ENCODE measurements at places on chromosomes 1 and 21. TPM values are rescaled to one million over a fixed set of nuclear protein-coding genes. Genes with fewer than 3 reads are reported as not detected.
A peak's percentile ranks its signal among the peaks of the same experiment; 100 is the strongest.

Gene MATN1
- not detected for total RNA-seq

Gene LRRC53
- not detected for total RNA-seq

GRCh38 chr1:25729790-25730644, 70.0 kb upstream of the SELENON start:
- H3K36me3 ChIP-seq = no peaks in the 10 kb centered on the region
- no peak overlapping the region for H3K4me3 ChIP-seq
- no peaks in the 10 kb centered on the region for H3K27me3 ChIP-seq
- no peak overlapping the region for H3K27ac ChIP-seq

Gene GBP7
- 0.35 TPM for total RNA-seq

GRCh38 chr21:37751268-37751975, 164.8 kb downstream of the KCNJ6 start:
- H3K4me1 ChIP-seq = no peaks in the 10 kb centered on the region
- no peak overlapping the region for H3K4me3 ChIP-seq
- H3K27ac ChIP-seq = no peak overlapping the region

DNA sequence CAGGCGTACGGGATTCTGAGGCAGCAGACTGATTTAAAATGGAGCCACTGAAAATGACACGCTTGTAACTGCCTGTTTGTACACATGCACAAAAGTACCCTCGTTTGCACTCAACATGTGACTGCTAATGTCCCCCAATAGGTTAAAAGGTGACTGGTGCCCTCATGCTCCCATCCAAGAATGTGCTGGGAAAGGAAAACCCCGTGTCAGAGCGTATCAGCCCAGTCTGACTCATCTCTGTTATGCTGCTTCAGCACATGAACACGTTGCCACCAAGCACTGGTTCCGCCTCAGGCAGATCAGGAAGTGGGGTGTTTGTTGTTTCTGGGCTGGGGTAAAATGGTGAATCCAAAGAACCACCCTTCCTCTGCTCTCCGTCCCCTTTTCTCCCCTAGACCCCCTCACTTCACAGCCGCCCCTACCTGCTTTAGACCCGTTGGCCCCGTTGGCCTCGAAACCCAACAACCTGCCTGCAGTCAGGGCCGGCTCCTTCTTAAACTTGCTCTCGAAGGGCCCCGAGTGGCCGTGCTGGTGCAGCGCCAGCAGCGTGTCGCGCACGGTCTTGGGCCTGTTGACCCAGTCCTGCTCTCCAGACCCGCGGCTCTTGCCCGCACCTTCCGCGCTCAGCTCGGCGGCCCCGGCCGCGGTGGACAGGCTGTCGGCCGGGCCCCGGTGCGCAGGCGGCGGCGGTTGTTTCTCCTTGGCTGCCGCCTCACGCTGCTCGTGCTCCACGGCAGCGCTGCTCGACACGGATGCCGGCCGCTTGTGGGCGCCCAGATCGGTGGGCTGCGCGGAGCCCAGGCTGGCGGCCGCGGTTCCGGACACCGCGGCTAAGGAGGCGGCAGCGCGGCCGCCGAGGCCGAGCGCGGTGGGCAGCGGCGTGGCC, 1.7 kb downstream of the IRF2BP2 start:
- no peaks in the 10 kb centered on the region for H3K27me3 ChIP-seq
- peak overlapping the region; percentile 93 for H3K4me3 ChIP-seq
- peak overlapping the region; percentile 100 for H3K27ac ChIP-seq
- peaks cover 59% of the 10 kb centered on the region for H3K4me1 ChIP-seq
- peaks cover 34% of the 10 kb centered on the region for H3K36me3 ChIP-seq
- DNase-seq = peak; percentile 91

Gene OSCP1
- 17.5 TPM for total RNA-seq

DNA sequence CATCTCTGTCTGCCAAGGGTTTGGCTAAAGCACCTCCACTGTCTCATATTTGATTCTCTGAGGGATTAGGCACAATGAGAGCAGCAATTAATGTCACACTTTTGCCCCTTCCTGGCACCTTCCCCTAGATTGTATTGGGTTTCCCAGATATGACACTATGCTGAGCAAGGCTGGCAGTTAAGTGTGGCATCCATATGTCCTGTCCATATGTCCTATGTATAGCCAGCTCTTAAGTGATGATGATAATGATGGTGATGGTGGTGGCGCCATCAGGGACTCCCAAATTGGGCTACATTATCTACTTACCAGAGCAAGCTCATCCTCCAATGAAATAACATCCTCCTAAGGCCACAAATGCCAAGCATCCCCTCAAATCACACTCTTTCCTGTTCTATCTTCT, 13.5 kb upstream of the LORICRIN start:
- H3K27ac ChIP-seq = no peak overlapping the region
- H3K27me3 ChIP-seq = peaks cover 10% of the 10 kb centered on the region

Gene CFHR2
- not detected for total RNA-seq

Gene PDPN
- 7.9 TPM for total RNA-seq

DNA sequence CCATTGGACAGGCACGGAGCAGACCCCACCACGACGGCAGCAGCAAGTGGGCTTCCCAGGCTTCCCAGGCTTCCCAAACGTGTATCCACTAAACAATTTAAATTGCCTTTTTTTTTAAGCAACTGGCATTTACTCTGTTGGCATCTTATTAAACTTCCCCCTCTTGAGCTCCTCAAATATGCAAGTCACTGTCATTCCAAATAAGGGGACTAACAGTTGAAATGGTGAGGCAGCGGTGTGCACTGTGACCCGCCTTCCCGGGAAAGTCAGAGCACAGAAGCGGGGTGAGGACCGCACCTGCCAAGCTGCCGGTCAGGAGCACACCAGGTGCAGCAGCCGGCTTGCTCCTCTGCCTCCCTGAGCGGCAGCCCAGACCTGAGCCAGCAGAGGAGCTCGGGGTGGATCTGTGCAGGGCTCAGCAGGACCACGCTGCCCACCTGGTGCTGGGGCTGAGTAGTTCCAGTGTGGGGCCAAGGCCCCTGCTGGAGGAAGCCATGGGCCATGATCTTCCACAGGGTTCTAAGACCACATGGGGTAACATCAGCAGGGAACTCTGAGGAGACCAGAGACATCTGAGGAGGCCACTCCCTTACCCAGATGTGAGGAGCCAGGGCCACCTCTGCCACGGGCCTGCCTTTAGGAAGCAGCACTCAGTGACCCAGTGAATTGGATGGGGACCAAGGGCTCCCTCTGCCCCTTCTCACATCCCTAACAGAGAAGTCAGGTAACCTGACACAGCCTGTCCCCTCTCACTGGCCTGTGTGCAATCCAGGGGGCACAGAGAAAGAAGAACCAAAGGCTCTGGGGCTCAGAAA, 245.4 kb downstream of the NPHP4 start:
- H3K27ac ChIP-seq = no peak overlapping the region
- no peaks in the 10 kb centered on the region for H3K36me3 ChIP-seq
- no peak overlapping the region for H3K4me3 ChIP-seq
- DNase-seq = no peak

DNA sequence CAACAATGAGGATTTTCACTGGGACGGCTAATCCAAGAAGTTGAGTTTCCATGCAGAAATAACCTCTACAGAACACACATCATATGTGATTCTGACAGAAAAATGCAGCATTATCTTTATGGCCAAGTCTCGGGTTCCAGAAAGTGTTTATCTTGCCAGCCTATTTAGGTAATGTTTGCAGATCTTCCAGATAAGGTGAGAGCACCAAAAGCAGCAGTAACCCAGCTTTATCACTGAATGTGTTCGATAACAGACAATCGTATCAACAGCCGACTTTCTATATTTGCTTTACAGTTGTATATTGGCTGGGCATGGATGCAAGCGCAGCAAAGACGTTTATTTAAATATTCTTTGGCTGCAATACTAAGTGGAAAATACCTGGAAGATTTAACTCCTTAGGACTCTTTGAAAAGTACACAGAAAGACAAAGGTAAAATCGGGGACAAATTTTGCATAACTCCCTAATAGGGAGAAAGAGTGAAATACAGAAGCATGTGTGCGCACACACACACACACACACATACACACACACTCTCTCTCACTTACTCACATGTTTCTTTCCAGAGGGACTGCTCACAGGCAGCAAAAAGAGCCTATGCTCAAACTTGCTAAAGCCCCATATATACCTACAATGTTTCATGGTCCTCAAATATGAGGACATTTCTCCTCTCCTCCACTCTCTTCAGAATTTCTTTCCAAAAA, 3.0 kb upstream of the CTSK start:
- no peak overlapping the region for H3K4me3 ChIP-seq
- H3K27me3 ChIP-seq = no peaks in the 10 kb centered on the region

- H3K36me3 ChIP-seq = no peaks in the 10 kb centered on the region
- no peak overlapping the region for H3K4me3 ChIP-seq
- no peak for DNase-seq
- no peaks in the 10 kb centered on the region for H3K4me1 ChIP-seq
- H3K27me3 ChIP-seq = no peaks in the 10 kb centered on the region
- no peak overlapping the region for H3K27ac ChIP-seq
Observed at GRCh38 chr1:168553680-168554553, 10.1 kb upstream of the XCL2 start.

DNA sequence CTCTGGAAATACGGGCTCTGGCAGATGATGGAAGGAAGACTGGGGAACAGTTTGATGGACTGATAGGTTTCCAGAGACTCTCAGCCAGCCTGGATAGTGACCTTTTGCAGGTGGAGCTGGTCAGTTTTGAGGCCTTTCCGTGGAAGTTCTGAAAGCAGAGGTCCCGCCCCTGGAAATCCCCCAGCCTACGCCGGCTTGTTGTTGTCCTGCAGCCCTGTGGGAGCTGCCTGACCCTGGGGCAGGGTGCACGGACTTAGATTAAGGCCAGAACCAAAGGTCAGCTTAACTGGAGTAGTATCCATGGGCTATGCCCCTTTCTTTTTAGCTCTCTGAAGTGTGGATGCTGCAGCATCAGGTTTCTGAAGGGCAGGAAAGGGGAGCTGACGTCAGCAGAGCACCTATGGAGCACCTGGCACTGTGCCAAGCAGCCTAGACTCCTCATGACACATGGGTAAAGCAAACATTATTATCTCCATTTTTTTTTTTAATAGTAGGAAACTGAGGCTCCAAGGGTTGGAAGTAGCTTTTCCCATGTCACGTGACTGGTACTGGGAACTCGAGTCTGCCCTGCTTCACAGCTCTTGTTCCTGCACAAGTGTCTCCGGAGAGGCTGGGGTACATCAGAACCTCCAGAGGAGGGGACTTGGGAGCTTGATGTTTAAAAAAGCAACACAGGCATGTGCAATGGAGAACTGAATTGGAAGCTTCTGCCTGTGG, 38.5 kb downstream of the IER5 start:
- H3K27me3 ChIP-seq = no peaks in the 10 kb centered on the region
- DNase-seq = no peak
- H3K4me1 ChIP-seq = peaks cover 23% of the 10 kb centered on the region
- no peaks in the 10 kb centered on the region for H3K36me3 ChIP-seq

GRCh38 chr1:35893051-35893879, 10.3 kb downstream of the AGO1 start:
- H3K4me1 ChIP-seq = peaks cover 26% of the 10 kb centered on the region
- DNase-seq = peak; percentile 55
- no peaks in the 10 kb centered on the region for H3K27me3 ChIP-seq

Gene KAZN
- total RNA-seq = 45.9 TPM

Gene PRSS38
- total RNA-seq = not detected

- no peaks in the 10 kb centered on the region for H3K36me3 ChIP-seq
- no peaks in the 10 kb centered on the region for H3K4me1 ChIP-seq
- DNase-seq = no peak
- H3K27ac ChIP-seq = no peak overlapping the region
- no peaks in the 10 kb centered on the region for H3K27me3 ChIP-seq
- H3K4me3 ChIP-seq = no peak overlapping the region
Observed at GRCh38 chr1:219650880-219651279, 38.0 kb upstream of the ZC3H11B start.

DNA sequence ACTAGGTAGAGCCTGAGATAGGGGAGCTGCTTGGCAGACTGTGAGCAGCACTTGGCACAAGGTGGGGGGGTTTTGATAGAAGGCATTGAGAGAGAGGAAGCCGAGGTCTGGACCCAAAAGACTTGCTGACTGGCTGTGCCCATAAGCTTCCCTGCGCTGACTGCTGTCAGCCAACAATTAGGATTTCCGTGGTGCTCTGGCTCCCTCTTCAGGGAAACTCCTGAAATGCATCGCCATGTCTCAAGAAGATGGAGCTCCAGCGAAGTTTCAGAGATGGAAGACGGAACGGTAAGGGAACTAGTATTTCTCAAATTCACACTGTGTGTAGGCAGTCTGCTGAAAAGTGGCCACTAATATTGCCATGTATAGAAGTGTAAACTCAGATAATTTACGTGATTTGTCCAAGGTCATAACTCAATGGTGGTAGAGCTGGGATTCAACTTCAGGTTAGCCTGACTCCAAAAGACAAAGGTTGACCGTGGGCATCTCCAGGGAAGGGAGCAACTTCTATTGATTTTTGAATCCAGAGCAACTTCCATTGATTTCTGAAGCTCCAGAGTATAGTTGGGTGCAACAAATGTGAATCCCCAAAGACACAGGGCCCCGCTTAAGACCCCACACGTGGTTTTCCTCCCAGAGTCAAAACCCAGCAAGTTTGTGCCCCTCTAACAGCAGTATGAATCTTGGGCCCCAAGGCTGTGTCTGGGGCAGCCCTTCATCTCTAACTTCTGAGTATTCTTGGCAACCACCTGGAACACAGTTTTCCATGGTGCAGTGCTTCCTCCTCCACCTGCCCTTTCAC, 44.5 kb upstream of the CRNN start:
- H3K4me1 ChIP-seq = no peaks in the 10 kb centered on the region
- H3K27me3 ChIP-seq = no peaks in the 10 kb centered on the region
- DNase-seq = peak; percentile 75

GRCh38 chr1:119911775-119912174, 15.5 kb upstream of the ADAM30 start:
- peaks cover 26% of the 10 kb centered on the region for H3K36me3 ChIP-seq
- no peak overlapping the region for H3K4me3 ChIP-seq
- H3K27me3 ChIP-seq = no peaks in the 10 kb centered on the region
- no peak overlapping the region for H3K27ac ChIP-seq
- H3K4me1 ChIP-seq = no peaks in the 10 kb centered on the region

Gene FOXD3
- not detected for total RNA-seq

DNA sequence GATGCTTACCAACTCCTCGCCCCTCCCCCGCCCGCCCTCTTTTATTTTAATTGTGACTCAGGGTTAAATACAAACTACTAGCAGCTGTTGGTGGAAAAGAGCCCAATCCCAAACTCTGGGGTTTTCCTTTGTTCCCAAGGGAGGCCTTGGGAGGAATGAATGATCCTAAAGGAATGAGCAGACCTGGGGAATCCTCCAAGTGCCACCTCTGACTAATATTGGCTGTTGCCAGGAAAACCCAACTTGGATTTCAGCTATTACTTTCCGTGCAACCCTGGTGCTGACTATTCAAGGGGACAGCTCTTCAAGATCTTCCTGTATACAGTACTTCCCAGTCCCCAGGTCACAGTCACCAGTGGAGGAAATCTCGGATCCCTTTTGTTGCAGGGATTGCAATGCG, 1.3 kb upstream of the S100A10 start:
- H3K27me3 ChIP-seq = no peaks in the 10 kb centered on the region
- H3K4me3 ChIP-seq = no peak overlapping the region
- H3K36me3 ChIP-seq = no peaks in the 10 kb centered on the region
- peak; percentile 63 for DNase-seq
- H3K27ac ChIP-seq = peak overlapping the region; percentile 84

GRCh38 chr1:50852889-50853288, 107.2 kb downstream of the FAF1 start:
- H3K4me1 ChIP-seq = peaks cover 12% of the 10 kb centered on the region
- no peak overlapping the region for H3K27ac ChIP-seq
- no peaks in the 10 kb centered on the region for H3K27me3 ChIP-seq
- DNase-seq = no peak
- no peak overlapping the region for H3K4me3 ChIP-seq

GRCh38 chr1:53765657-53766056, 26.7 kb upstream of the GLIS1 start:
- H3K4me3 ChIP-seq = no peak overlapping the region
- peaks cover 13% of the 10 kb centered on the region for H3K4me1 ChIP-seq
- DNase-seq = no peak
- no peak overlapping the region for H3K27ac ChIP-seq
